ENCODE measurements at places on chromosomes 4 and X. TPM values are rescaled to one million over a fixed set of nuclear protein-coding genes. Genes with fewer than 3 reads are reported as not detected.

FRMPD4 gene
- total RNA-seq, result 1.4 TPM

GABRB1 gene
- 4.6 TPM for total RNA-seq

AP1AR gene
- 10.3 TPM for total RNA-seq

H2BW1 gene
- not detected for total RNA-seq

LRCH2 gene
- 5.7 TPM for total RNA-seq

DNA sequence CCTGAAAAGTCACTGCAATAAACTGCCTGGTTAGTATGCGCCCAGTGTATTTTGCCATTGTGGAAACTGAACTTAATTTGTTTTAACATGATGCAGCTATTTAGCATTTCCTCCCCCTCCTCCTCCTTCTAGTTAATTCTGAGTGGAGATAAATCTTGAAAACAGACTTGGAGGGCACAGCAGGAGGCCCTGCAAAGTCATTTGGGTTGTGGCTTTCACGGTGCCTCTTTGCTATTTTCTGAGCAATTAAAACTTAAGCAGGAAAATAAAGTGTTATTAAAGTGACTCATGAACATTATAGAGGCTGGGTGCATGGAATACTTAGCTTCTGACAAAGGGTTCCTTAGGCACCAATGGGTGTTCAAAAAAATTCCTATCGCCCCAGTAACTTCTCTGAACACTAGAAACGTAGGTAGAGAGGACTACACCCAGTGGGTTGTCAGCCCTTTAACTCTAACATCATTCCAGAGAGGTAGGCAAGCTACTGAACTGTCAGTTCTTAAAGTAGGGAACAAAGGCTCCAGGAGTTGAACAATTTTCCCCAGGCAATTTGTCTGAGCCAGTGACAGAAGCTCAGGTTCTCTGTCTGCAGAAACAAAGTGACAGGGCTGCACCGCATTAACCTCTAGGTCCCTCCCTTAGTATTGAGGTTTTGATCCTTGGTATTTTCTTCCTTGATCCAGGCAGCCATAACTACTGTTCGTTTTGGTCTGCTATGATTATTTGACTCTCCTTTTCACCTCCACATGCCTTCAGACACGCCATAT, 158.3 kb upstream of the KIT start:
- no peak for DNase-seq

DNA sequence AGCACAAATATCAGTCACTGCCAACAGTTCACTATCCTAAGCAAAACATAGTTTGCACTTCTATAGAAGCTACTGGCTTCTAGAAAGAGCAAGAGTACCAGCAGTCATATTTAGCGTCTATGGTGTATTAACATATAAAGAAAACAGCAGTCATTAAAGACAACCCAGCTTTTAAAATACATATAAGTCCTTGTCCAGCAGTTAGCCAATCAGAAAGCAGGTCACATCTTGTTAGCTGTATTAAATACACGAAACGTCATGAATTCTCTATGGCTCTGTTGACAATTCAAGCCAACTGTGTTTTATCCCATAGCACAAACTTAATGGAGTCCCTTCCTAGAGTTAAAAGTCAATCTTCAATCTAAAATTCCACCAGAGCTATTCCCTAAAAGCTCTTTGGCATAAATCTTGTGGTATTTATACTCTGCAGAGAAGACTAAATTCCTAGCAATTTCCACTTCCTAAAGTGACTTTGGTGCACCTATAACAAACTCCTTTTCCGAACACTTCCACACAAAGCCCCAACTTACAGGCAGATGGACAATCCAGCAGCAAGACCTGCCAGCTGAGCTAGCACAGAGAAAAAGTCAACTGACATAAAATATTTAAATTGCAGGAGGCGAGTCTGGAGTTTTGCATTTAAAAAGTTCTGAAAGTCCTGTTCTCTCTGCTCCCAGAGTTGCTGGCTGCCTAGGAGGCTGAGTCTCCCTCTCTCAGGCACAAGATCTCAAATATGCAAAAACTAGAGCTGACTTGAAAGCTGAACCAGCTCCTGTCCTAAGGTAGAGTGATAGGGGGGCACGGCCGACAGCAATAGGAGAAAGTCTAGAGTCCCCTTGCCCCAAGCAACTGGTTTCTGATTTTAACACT, 1.3 kb downstream of the LDB2 start:
- no peak for DNase-seq

DNA sequence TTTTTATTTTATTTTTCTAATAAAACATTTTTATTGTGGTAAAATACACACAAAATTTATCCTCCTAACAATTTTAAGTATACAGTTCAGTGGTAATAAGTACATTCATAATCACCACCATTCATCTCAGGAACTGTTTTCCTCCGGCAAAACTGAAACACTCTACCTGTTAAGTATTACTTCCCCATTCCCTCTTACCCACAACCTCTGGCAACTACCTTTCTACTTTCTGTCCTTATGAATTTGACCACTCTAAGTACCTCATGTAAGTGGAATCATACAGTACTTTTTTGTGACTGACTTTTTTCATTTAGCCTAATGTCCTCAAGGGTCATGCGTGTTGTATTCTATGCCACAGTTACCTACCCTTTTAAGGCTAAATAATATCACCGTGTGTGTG, 21.1 kb upstream of the HSFX4 start:
- DNase-seq, result no peak

DNA sequence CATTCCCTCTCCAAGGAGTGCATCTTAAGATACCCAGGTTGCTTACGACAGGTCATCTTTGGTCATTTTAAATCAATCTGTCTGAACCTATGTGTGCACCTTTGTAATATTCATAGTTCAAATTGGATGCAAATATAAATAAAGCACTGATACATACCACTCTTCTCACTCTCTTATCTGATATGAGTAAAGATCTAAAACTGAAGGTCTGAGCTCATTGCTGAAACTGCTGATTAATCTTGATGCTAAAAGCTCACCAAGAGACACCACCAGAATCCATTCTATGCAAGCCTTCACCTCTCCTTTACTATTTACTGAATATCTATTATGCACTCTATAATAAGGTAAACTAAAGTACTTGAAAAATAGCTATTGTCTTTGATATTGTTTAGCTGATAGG, 16.6 kb downstream of the HSD17B13 start:
- no peak for DNase-seq

DNA sequence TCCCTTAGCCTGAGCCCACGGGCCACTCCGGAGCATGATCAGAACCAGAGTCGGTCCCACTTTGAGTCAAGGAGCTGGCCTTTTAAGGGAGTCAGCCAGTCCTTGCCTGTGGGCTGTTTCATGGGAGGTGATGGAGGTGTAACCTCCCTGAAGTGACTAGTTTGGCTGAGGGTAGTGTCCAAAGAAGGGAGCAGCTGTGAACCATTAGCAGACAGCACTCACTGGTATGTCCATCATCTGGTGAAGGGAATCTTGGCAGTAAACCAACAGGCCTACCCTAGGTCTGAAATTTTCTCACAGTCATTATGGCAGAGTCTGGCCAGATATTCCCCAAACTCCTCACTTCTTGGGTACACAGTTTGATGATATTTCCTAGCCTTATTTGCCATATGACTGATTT, 12.3 kb upstream of the REPS2 start:
- no peak for DNase-seq

DNA sequence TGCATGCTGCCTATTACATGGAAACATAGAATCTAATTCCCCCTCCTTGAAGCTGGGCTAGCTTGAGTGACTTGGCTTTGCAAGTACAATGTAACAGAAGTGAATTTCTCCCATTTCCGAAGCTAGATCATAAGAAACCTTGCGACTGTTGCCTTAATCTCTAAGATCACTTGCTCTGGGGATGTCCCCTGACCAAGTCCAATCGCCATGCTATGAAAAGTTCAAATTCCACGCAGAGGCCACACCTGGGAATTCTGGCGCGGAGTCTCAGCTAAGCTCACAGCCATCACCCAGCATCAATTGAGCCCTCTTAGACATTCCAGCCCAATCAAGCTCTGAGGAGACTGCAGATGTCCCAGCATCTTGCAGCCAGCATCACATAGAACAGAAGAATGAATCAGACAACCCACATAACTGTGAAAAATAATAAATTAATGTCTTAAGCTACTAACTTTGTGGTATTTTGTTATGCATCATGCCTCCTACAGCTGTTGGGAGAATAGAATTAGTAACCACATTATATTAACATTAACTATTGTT, 27.0 kb downstream of the GPM6A start:
- no peak for DNase-seq

Data from right cardiac atrium (tissue), 5 donors.